ENCODE measurements at places on chromosomes 6 and 20.
A peak's percentile ranks its signal among the peaks of the same experiment; 100 is the strongest.

- H3K4me1 ChIP-seq: no peaks in the 10 kb centered on the region
- no peaks in the 10 kb centered on the region for H3K36me3 ChIP-seq
- no peaks in the 10 kb centered on the region for H3K27me3 ChIP-seq
- no peak overlapping the region for H3K4me3 ChIP-seq
Observed at GRCh38 chr6:36735110-36736071, 37.8 kb downstream of the RAB44 start.

GRCh38 chr6:55916188-55916587 is 40.8 kb upstream of the BMP5 start:
- no peak overlapping the region for H3K27ac ChIP-seq
- H3K27me3 ChIP-seq: no peaks in the 10 kb centered on the region

GRCh38 chr6:11983306-11983705 is 28.8 kb upstream of the HIVEP1 start:
- no peaks in the 10 kb centered on the region for H3K36me3 ChIP-seq
- no peak overlapping the region for H3K27ac ChIP-seq
- no peaks in the 10 kb centered on the region for H3K27me3 ChIP-seq
- DNase-seq: no peak

GRCh38 chr6:52012582-52012981 is 74.8 kb downstream of the PKHD1 start:
- no peaks in the 10 kb centered on the region for H3K36me3 ChIP-seq
- no peaks in the 10 kb centered on the region for H3K4me1 ChIP-seq
- no peaks in the 10 kb centered on the region for H3K27me3 ChIP-seq
- no peak overlapping the region for H3K27ac ChIP-seq
- no peak for DNase-seq

- H3K4me3 ChIP-seq: no peak overlapping the region
- H3K27ac ChIP-seq: no peak overlapping the region
- no peaks in the 10 kb centered on the region for H3K27me3 ChIP-seq
- peaks cover 92% of the 10 kb centered on the region for H3K36me3 ChIP-seq
Observed at GRCh38 chr6:122422614-122423267, 23.3 kb downstream of the HSF2 start.

- no peaks in the 10 kb centered on the region for H3K27me3 ChIP-seq
- H3K36me3 ChIP-seq: no peaks in the 10 kb centered on the region
- H3K27ac ChIP-seq: no peak overlapping the region
- no peaks in the 10 kb centered on the region for H3K4me1 ChIP-seq
- DNase-seq: no peak
- H3K4me3 ChIP-seq: no peak overlapping the region
Observed at GRCh38 chr20:12575352-12576095, 433.2 kb upstream of the SPTLC3 start.

DNA sequence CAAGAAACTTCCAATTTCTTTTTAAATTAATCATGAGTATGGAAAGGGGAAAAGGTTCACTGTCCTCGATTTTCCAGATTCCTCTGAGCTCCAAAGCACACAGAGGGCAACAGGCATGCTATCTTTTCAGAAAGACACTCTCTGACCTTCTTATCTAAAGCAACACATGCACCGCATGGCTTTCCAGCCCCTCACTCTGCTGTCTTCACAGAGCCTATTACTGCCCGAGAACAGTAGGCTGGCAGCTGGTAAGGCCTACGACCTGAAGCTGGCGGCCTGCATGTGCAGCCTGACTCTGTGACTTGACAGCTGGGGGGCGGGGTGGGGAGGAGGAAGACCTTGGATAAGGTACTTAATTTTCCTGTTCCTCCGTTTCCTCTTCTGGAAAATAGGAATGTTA is 86.3 kb downstream of the ELOVL4 start:
- no peak overlapping the region for H3K27ac ChIP-seq
- H3K27me3 ChIP-seq: no peaks in the 10 kb centered on the region
- H3K4me1 ChIP-seq: no peaks in the 10 kb centered on the region
- H3K36me3 ChIP-seq: no peaks in the 10 kb centered on the region
- H3K4me3 ChIP-seq: no peak overlapping the region
- no peak for DNase-seq

- H3K36me3 ChIP-seq: no peaks in the 10 kb centered on the region
- H3K27me3 ChIP-seq: no peaks in the 10 kb centered on the region
- H3K4me3 ChIP-seq: no peak overlapping the region
- peaks cover 2% of the 10 kb centered on the region for H3K4me1 ChIP-seq
- H3K27ac ChIP-seq: no peak overlapping the region
- DNase-seq: no peak
Observed at GRCh38 chr20:36624068-36624943, 18.7 kb downstream of the RAB5IF start.

DNA sequence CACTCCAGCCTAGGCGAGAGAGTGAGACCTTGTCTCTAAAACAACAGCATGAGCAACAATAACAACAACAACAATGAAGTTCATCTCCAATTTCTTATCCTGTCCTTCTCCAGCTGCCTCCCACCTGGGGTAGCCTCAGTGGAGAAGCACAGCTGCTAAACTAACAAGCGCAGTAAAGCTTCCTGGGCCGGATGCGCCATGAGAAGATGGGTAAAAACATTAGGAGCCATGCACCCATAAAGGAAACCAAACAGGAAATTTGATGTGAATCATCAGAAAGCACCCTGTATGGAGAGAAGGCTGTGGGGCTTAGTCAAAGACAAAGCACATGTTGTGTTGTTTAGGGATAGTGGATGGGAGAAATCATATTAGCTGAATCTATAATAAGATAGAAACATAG is 61.1 kb upstream of the CCN6 start:
- H3K4me3 ChIP-seq: no peak overlapping the region
- peak; percentile 79 for DNase-seq
- peak overlapping the region; percentile 81 for H3K27ac ChIP-seq

- peak overlapping the region; percentile 42 for H3K4me3 ChIP-seq
- H3K4me1 ChIP-seq: peaks cover 47% of the 10 kb centered on the region
- H3K27me3 ChIP-seq: no peaks in the 10 kb centered on the region
- no peak for DNase-seq
- peak overlapping the region; percentile 97 for H3K27ac ChIP-seq
Observed at GRCh38 chr6:4017834-4018170, 61.1 kb downstream of the FAM217A start.

- no peaks in the 10 kb centered on the region for H3K36me3 ChIP-seq
- H3K4me1 ChIP-seq: no peaks in the 10 kb centered on the region
- no peaks in the 10 kb centered on the region for H3K27me3 ChIP-seq
- no peak overlapping the region for H3K4me3 ChIP-seq
- DNase-seq: no peak
Observed at GRCh38 chr6:88493717-88494116, 327.6 kb upstream of the CNR1 start.

DNA sequence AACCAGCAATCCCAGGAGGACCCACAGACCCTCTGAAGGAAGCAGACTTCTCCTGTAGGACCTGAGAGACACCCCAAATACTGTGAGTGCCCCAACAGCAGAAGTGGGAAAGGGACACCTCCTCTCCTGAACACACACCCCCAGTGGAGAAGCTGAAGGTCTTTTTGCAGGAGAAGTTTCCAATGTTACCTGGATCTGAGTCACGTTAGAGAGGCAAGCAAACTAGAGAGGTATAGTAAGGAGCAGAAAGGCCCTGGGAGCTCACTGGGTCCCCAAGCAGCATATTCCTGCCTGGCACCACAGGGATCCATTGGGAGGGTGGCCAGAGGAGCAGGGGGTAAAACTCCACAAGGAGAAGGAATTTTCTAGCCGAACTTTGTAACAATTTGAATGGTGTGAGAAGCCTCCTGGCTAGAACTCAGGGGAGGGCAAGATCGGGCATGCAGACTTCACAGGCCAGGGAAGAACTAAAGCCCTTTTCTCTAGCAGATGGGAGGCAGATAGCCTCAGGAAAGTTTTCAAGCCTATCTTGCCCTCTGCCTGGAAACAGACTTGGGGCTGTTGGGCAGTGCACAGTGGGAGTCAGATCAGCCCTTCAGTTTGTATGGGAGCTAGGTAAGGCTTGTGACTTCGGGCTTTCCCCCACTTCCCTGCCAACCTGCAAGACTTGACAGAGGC is 68.2 kb upstream of the SSTR4 start:
- H3K36me3 ChIP-seq: no peaks in the 10 kb centered on the region
- no peaks in the 10 kb centered on the region for H3K27me3 ChIP-seq
- H3K4me3 ChIP-seq: no peak overlapping the region

- no peak for DNase-seq
- H3K4me1 ChIP-seq: no peaks in the 10 kb centered on the region
- H3K36me3 ChIP-seq: no peaks in the 10 kb centered on the region
- H3K4me3 ChIP-seq: no peak overlapping the region
- H3K27ac ChIP-seq: no peak overlapping the region
Observed at GRCh38 chr6:142784344-142784743, 160.6 kb downstream of the HIVEP2 start.

DNA sequence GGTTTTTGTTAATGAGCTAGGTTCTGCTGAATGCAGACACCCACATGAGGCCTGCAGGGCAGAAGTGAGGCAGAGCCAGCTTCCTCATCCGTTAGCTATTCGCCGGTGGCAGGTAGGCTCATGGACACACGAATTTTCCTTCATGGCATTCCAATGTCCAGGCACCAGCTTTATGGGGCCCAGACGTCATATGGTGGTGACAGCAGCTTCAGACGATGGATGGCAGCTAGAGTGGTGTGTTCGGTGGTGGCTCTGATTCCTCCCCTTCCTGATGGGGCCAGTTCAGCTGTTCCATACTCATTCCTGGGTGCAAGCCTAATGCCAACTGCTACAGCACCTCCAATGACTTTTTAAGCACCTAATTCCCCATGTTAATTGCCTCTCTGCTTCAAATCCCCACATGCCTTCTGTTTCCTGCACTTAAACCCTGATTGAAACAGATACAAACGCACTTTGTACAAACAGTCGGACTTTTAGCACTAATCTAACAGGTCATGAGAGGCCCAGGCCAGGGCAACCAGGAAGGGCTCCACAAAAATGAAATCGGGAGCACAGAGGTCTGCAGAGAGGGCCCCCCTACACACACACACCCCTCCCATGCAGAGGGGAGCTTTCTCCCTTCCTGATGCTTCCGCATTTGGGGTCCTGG is 35.7 kb upstream of the MLN start:
- DNase-seq: no peak
- no peak overlapping the region for H3K4me3 ChIP-seq
- no peak overlapping the region for H3K27ac ChIP-seq
- H3K4me1 ChIP-seq: peaks cover 10% of the 10 kb centered on the region
- H3K27me3 ChIP-seq: no peaks in the 10 kb centered on the region

DNA sequence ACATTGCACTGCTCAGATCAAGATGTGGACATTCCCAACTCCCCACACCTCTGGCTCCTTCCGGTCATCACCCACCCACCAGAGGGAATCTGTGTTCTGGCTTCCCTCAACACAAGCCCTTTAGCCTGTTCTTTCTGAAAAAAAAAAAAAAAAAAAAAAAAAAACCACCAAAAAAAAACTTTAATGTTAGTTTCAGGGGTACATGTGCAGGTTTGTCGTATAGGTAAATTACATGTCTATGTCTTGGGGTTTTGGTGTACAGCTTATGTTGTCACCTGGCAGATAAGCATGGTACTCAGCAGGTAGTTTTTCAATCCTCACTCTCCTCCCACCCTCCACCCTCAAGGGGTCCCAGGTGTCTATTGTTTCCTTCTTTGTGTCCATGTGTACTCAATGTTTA is 135.8 kb upstream of the FOXA2 start:
- no peak overlapping the region for H3K27ac ChIP-seq
- DNase-seq: no peak
- H3K4me3 ChIP-seq: no peak overlapping the region

GRCh38 chr20:24199501-24199900 is 210.9 kb upstream of the GGTLC1 start:
- H3K4me3 ChIP-seq: no peak overlapping the region
- no peaks in the 10 kb centered on the region for H3K4me1 ChIP-seq
- no peaks in the 10 kb centered on the region for H3K36me3 ChIP-seq
- DNase-seq: no peak
- H3K27ac ChIP-seq: no peak overlapping the region

GRCh38 chr6:54448617-54449016 is 140.4 kb downstream of the TINAG start:
- no peaks in the 10 kb centered on the region for H3K36me3 ChIP-seq
- no peaks in the 10 kb centered on the region for H3K27me3 ChIP-seq
- H3K27ac ChIP-seq: no peak overlapping the region
- H3K4me1 ChIP-seq: no peaks in the 10 kb centered on the region

GRCh38 chr6:95249175-95249574 is 328.2 kb upstream of the MANEA start:
- DNase-seq: no peak
- no peaks in the 10 kb centered on the region for H3K36me3 ChIP-seq
- no peaks in the 10 kb centered on the region for H3K4me1 ChIP-seq
- no peaks in the 10 kb centered on the region for H3K27me3 ChIP-seq
- H3K27ac ChIP-seq: no peak overlapping the region

DNA sequence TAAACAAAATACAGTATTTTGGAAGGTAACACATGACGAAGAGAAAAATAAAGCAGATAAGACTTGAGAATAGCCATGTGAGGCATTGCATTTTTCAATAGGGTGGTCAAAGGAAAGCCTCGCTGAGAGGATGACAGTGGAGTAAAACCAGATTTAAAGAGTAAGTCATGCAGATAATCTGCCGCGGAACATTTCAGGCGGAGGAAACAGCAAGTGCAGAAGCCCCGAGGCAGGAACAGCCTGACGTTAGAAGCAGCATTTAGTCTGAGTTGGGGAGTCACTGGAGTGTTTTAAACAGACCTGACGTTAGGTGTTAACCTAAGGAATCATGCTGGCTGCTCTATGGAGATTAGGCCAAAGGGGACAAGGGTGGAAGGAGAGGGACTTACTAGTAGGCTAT is 65.0 kb upstream of the VSTM2L start:
- no peaks in the 10 kb centered on the region for H3K4me1 ChIP-seq
- no peak for DNase-seq

DNA sequence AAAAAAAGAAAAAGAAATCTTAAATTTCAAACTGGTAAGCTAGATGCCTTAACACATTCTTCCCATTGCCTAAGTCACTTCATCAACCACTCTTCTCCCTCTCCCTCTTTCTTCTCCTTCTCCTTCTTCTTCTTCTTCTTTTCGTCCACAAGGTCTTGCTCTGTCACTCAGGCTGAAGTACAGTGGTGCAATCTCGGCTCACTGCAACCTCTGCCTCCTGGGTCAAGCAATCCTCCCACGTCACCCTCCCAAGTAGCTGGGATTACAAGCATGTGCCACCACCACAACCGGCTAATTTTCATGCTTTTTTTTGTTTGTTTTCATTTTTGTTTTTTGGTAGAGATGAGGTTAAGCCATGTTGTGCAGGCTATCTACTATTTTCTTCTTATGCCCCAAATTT is 60.2 kb downstream of the GPR63 start:
- H3K27ac ChIP-seq: no peak overlapping the region
- H3K4me3 ChIP-seq: no peak overlapping the region
- H3K27me3 ChIP-seq: no peaks in the 10 kb centered on the region

- no peaks in the 10 kb centered on the region for H3K27me3 ChIP-seq
- peak; percentile 77 for DNase-seq
- H3K27ac ChIP-seq: peak overlapping the region; percentile 100
- H3K4me3 ChIP-seq: peak overlapping the region; percentile 83
Observed at GRCh38 chr6:27836783-27837624, 75.2 kb downstream of the OR2B2 start.

DNA sequence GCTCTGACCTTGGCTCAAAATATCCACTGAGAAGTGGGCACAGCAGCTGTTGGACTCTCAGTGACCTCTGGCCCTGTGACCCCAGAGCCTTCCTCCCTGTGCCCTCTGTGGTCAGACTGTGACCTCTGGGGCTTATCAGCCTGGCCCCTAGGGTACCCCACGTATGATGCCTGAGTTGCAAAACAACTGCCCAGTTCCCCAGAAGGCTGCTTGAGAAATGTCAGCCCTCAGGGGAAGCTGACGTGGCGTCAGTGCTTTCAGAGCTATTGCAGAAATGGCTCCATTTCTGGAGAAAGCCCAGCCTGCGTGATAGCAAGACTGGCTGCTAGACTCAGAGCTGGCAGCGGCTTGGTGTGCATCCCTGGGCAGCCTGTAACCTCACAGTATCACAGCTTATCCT is 31.5 kb upstream of the TGM2 start:
- H3K27ac ChIP-seq: no peak overlapping the region
- H3K4me3 ChIP-seq: no peak overlapping the region
- peaks cover 3% of the 10 kb centered on the region for H3K27me3 ChIP-seq
- no peaks in the 10 kb centered on the region for H3K36me3 ChIP-seq
